SK-N-MC (cell line): ENCODE measurements at places on chromosomes 12 and 14.

DNA sequence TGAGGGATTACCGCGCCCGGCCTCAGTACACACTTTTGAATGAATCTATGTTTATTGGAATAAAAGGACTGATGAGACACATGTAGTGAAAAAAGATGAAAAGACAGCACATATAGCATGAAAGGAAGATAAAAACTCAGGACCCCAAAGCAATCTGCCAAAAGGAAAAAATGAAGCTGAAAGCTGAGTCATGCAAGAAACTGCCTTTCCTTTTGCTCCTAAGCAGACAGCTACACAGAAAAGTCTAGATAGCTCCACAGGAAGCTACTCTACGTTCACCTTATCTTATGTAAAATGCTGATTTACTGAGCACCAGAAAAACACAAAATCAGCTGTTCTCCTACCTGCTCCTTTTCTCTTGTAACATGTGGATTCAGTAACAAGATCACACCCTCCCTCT is 128.4 kb downstream of the NTF3 start:
- DNase-seq: no peak

GRCh38 chr12:108826101-108826806 is 31.1 kb downstream of the SSH1 start:
- DNase-seq: no peak

- no peak for DNase-seq
Measured at GRCh38 chr12:2890001-2890387, 697 bp upstream of the TULP3 start.

GRCh38 chr14:88463318-88463717 is 77.9 kb downstream of the SPATA7 start:
- no peak for DNase-seq

- DNase-seq: no peak
Measured at GRCh38 chr14:75446447-75446846, 18.6 kb downstream of the JDP2 start.

DNA sequence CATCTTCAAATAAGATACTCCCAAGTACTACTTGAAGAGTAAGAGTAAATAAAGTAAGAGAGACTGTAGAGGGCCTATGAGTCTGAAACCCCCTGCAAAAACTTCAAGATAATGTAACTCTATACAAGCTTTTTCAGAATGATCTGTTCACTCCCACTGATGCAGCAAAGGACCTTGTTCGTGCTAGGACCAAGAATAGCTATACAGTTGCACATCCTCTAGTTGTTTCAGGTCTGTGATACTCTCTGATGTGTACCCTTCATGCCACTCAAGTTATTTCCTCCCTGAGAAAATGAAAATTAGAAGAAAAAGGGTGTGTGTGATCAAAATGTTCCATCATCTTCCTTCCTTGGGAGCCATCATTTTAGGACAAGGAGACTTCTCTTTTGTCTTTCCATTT is 204.4 kb downstream of the ALX1 start:
- no peak for DNase-seq

GRCh38 chr12:118880720-118881493 is 100.4 kb upstream of the SRRM4 start:
- DNase-seq: no peak

DNA sequence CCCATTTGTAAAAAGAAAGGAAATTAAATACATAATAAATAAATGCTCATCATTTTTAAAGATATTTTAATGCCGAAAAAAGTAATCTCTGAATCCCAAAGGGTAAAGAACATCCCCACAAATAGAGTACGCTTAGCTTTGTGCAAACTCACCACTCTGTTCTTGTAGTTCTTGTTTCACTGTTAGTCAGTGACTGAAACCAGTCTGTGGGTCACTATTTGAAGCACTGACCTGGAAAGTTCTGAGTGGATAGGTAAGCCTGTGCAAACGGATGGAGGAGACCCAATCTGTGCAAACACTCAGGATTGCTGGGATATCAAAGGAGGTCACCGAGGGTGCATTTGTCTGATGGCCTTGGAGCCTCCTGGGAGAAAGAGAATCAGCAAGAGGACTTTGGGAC is 68.1 kb upstream of the TSPAN11 start:
- no peak for DNase-seq

DNA sequence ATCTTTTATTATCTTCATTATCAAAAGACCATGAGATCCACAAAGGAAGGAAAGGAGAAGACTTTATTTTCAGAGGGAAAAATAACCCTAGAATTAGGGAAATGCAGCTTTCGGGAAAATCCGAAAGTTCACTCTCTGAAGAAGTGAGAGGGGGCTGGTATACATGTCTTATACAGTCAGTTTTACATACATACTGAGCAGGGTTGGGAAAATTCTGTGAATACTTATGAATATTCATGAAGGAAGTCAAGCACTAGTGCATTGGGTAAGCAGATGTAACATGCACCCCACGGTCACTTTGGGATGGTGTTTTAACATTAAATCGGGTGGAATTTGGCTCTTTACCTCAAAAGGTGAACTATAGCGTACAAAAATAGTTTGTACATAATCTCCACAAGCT is 15.7 kb upstream of the KLRF1 start:
- DNase-seq: peak; percentile 73

DNA sequence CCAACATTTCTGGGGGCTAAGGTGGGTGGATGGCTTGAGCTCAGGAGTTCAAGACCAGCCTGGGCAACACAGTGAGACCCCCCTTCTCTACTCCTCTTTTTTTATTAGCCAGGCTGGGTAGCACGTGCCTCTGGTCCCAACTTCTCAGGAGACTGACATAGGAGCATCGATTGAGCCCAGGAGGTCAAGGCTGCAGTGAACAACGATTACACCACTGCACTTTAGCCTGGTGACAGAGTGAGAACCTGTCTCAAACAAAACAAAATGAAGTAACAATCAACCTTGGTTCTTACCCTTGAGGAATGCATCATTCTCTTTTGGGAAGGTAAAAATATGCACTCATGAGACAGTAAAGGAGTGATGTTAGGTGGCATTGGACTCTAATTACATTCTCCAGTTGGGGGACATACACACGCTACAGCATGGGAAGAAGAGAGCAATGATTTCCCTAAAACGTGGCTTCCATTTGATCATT is 3.9 kb upstream of the NIN start:
- DNase-seq: no peak

GRCh38 chr12:74537126-74537706 is 419 bp upstream of the ATXN7L3B start:
- DNase-seq: no peak

DNA sequence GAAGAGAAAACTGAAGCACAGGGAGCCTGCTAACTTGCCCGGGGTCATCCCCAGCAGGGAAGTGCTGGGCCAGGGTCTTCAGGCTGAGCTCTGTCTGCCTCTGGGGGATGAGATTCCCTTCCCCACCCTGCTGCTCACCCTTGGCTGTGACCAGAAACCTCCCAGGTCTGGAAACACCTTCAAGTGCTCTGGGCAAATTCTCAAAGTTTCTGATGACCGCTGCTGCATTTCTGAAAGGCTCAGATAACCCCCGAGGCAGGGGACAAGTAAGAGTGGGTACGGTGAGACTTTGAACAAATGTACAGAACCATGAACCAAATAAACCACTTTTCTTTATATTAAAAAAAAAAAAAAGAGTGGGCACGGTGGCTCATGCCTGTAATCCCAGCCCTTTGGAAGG is 41.3 kb downstream of the LTBP2 start:
- DNase-seq: no peak

DNA sequence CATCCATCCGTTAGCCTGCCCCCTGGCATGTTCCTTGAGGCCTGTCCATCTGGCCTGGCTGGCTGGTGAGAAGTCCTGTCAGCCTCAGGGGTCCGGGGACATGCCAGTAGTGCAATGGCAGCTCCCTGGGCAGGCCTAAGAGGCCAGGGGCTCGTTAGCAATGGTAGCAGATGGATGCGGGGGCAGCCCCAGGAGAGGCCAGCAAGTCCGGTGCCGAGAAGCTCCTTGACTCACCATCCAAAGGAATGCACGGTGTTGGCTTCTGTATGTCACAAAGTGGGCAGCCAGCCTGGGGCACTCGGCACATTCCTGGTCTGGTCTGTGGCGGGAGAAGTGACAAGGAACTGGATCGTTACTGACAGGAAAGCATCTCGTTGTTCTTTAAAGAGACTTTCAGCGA is 319.9 kb downstream of the CACNA1C start:
- no peak for DNase-seq

DNA sequence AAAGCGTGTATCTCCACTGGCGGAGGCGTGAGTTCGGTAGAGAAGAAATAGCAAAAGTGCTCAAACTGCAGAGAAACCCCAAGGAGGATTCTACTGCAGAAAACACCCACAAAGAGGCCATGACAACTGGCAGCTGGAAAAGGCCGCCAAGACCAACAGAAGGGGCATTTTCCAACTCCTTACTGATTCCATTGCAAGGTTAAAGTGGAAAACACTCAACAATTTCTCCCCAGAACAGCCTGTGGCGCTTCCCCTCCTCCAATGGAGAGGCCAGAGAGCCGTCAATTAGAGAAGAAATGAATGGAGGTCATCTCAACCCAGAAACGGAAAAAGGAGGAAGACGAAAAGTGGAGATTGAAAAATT is 618 bp upstream of the ANKRD52 start:
- DNase-seq: no peak

GRCh38 chr14:75328558-75329155 is 50.0 kb downstream of the FOS start:
- no peak for DNase-seq

- no peak for DNase-seq
Measured at GRCh38 chr12:28050606-28051005, 78.1 kb upstream of the PTHLH start.

GRCh38 chr12:75725521-75726111 is 214.2 kb upstream of the KRR1 start:
- no peak for DNase-seq

- no peak for DNase-seq
Measured at GRCh38 chr12:116887897-116888296, 6.7 kb upstream of the HRK start.

DNA sequence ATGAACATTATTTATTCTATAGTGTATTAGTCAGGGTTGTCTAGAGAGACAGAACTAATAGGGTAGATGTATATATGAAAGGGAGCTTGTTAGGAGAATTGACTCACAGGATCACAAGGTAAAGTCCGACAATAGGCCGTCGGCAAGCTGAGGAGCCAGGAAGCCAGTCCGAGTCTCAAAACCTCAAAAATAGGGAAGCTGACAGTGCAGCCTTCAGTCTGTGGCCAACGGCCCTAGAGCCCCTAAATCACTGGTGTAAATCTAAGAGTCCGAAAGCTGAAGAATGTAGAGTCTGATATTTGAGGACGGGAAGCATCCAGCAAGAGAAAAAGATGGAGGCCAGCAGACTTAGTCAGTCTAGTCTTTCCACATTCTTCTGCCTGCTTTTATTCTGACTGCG is 912.2 kb downstream of the FLRT2 start:
- no peak for DNase-seq

- DNase-seq: no peak
Measured at GRCh38 chr14:50688875-50689274, 20.8 kb upstream of the SAV1 start.

- no peak for DNase-seq
Measured at GRCh38 chr14:56268039-56268438, 149.8 kb downstream of the PELI2 start.

DNA sequence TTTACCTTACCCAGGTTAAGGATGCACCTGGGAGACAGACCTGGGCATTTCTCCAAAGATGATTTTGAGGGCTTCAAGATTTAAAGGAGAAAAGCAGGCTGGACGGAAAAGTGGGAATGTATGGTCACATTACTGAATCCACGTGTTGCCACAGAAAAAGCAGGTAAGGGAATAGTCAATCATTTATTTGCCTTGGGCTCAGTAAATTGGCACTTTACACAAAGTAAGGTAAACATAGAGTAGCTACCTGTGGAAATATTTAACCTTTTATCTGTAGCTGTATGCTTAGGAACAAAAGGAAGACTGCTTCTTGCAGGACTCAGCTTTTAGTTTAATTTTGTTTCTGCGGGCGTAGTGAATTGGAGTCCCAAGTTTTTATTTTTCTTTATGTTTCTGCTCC is 153.3 kb downstream of the SLCO1B3 start:
- no peak for DNase-seq

GRCh38 chr12:24227551-24227950 is 278.1 kb upstream of the SOX5 start:
- no peak for DNase-seq

- no peak for DNase-seq
Measured at GRCh38 chr12:76762601-76762980, 1.3 kb upstream of the ZDHHC17 start.

DNA sequence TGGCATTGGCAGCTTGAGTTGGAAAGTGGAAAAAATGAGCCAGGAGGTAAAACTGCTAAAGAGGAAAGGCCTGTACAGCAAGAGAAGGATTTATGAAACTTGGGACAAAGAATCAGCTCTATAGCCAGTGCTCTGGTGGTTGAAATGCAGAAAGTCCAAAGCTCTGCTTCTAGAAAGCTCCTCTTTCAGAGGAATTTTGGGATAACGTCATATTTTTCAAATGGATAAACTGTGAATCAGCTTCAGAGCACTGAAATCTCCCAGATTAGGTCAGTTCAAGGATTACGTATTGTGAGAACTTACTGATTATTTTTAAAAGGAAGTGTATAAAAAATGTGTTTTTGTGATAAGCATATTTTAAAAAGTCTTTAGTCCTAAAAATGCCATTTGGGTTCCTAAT is 203.1 kb upstream of the CNOT2 start:
- DNase-seq: no peak

GRCh38 chr12:12083688-12084087 is 12.9 kb downstream of the BCL2L14 start:
- DNase-seq: no peak

GRCh38 chr14:101893759-101894158 is 70.6 kb upstream of the DYNC1H1 start:
- no peak for DNase-seq

DNA sequence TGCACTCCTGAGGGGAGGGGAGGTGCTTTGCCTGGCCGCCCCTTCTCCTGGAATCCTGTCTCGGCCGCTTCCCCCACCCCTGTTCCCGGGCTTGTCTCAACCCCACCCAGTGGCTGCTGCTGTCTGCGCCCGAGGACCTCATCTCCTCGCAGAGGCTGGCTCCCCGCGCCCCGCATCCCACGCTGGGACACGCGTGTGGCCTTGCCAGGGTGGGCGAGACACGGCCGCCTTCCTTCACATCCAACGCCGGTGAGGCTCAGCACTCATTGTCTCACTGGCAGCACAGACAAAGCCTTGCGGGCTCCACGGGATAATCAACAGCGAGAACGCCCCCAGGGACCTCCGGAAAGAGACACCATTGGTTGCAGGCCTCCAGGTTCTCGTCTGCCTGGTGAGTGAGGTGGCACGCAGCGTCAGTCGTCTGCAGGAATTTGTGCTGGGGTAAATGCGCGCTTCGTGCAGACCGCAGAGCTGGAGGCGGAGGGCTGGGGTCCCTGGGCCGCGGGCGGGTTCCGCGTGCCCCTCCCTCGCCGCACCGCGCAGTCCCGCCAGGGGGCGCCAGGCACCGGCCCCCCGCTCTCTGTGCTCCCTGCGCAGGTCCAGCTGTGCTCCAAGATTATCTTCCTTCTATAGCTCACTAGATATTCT is 26.8 kb downstream of the CCDC177 start:
- DNase-seq: peak; percentile 20
